Suprapubic skin (tissue), 4 donors: ENCODE measurements at places on chromosomes 1 and 21. TPM values are rescaled to one million over a fixed set of nuclear protein-coding genes. Genes with fewer than 3 reads are reported as not detected.

GRCh38 chr1:101244842-101245241 lies 8.0 kb downstream of the S1PR1 start:
- DNase-seq, result no peak

The RGS8 gene
- not detected for total RNA-seq

The BTBD19 gene
- total RNA-seq, result 1.2 TPM

GRCh38 chr1:8473121-8473875 lies 155.4 kb downstream of the SLC45A1 start:
- DNase-seq, result no peak
